Activated T-helper 17 cell treated with anti-CD3 and anti-CD28 coated beads, Interleukin-2, amount 50 U/mL, for 72 hours (primary cell): ENCODE measurements at places on chromosomes 11 and 22. TPM values are rescaled to one million over a fixed set of nuclear protein-coding genes. Genes with fewer than 3 reads are reported as not detected.
A peak's percentile ranks its signal among the peaks of the same experiment; 100 is the strongest.

DNA sequence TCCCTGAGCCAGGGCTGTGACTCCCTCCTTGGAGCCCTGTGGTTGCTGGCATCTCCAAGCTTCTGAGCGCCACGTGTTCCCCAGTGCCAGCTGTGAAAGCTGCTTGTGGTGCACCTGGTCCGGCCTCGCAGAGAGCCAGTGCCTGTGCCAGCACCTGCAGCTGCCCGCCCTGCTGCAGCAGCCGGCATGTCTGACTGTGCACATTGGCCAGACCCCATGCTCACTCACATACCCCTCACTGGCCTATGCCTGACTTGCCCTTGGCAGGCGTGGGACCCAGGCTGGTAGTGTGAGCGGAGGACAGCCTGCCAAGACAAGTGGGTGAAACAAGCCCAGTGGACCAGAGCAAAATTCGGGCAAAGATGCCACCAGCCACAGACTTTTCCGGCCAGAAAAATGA, 9.8 kb downstream of the MRPL48 start:
- no peak for ATAC-seq

DNA sequence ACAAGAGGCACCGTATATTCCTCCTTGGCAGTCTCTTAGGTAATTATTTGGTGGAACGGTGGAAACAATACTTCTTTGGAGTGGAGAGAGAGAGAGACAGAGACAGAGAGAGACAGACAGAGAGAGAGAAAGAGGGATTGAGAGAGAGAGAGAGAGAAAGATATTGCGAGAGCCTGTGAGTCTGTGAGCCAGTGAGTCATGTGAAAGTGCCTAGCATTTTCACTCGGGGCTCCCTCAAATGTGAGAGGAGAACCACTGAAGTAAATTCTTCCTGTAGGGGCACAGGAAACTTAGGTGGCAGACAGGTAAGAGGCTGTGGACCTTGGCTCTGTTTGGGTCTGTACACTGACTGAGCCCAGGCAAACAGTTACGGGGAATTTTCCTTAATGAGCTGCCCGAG, 31.6 kb upstream of the SNX19 start:
- ATAC-seq, result no peak

DNA sequence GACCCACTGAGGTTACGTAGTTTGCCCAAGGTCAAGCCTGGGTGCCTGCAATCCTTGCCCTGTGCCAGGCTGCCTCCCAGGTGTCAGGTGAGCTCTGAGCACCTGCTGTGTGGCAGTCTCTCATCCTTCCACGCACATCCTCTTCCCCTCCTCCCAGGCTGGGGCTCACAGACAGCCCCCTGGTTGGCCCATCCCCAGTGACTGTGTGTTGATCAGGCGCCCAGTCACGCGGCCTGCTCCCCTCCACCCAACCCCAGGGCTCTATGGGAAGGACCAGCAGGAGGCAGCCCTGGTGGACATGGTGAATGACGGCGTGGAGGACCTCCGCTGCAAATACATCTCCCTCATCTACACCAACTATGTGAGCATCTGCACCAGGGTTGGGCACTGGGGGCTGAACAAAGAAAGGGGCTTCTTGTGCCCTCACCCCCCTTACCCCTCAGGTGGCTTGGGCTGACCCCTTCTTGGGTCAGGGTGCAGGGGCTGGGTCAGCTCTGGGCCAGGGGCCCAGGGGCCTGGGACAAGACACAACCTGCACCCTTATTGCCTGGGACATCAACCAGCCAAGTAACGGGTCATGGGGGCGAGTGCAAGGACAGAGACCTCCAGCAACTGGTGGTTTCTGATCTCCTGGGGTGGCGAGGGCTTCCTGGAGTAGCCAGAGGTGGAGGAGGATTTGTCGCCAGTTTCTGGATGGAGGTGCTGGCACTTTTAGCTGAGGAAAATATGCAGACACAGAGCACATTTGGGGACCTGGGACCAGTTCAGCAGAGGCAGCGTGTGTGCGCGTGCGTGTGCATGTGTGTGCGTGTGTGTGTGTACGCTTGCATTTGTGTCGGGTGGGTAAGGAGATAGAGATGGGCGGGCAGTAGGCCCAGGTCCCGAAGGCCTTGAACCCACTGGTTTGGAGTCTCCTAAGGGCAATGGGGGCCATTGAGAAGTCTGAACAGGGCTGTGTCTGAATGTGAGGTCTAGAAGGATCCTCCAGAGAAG, 1.6 kb downstream of the GSTP1 start:
- ATAC-seq, result no peak

DNA sequence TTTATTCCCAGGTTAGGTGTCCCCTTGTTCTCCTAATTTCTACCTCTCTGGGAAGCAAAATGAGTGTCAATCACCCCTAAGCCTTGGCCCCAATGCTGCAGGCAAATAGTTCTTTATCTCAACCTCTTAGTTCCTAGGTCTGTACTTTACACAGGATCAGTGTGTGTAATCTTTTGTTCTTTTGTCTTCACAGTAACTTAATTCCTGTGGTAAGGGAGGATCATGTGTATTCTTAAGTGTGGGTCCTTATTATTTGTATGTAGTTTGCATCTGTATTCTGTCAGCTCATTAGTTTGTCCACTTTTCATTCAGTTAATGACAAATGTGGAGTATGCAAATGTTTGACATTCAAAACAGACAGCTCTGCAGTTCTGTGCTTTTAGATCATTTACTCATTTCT, 166.7 kb downstream of the FAT3 start:
- no peak for ATAC-seq

DNA sequence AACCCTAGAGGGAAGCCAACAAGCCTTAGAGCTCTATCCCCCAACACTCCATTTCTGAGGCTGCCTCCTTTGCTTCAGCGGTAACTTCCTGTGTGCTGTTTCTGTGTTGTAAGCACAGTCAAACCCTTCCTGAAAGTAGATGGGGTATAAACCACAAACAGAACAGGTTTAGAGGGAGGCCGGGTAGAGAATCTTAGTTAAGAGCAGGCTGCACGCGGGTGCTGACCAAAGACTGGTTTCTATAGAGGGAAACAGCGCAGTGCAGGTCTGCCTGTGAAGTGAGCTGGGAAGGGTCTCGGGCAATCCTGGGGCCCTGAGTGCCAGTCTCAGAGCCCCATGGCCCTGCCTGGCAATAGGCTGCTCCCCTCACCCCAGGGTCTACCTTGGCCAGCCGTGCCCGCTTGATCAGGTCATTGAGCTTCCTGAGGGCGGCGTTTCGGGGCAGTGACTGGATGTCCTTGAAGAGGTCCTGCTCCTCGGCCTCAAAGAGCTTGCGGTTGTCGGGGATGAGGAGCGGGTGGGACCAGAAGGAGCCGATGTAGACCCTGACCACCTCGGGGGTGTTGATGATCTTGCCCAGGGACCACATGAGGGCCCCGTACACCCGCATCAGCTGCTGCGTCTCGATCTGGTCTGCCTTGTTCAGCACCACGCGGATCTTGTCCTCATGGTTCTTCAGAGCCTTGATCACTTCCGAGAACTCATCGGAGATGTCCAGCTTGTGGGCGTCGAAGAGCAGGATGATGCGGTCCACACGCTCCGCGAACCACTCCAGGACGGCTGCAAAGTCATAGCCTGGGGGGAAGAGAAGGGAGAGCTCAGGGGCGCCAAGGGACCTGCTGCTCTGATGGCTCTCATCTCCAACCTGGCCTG, 15.3 kb upstream of the CDC42BPG start:
- ATAC-seq, result peak; percentile 63

DNA sequence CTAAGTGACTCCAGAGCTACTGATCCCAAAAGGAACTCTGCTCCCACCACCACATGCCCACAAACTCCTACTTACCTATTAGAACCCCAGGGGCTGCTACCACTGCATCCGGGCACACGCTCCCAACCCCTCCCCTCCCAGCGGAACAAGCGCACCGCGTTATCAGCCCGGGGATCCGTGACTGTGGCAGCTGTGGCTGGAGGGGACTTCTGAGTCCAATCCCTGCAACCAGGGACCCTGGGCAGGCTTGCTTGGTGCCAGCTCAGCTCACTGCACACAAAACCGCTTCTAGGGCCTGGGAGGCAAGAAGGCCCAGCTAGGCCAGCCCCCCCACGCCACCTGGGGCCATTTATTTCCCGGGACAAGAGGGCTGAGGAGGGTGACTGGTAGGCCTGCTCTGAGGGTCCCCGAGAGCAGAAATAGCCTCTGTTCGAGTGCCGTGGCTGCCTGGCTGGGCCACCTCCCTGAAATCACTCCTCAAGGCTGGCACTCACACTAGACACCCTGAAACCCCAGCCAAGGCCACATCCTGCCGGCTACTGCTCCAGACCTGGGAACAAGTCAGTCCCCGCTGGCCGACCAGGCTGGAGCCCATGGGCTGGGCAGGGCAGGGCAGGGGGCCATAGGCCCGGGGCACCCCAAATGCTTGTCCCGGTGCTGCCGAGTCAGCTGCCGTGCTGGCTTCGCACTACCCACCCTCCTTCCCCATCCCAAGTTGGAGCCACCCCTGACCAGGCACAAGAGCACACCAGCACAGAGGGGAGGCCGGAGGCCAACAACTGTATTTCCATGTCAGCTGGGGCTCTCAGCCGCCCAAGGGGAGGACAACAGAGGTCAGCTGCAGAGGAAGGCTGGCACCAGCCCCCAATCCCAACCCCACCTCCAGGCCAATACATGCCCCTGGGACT, 1.9 kb upstream of the IFITM10 start:
- ATAC-seq, result no peak

DNA sequence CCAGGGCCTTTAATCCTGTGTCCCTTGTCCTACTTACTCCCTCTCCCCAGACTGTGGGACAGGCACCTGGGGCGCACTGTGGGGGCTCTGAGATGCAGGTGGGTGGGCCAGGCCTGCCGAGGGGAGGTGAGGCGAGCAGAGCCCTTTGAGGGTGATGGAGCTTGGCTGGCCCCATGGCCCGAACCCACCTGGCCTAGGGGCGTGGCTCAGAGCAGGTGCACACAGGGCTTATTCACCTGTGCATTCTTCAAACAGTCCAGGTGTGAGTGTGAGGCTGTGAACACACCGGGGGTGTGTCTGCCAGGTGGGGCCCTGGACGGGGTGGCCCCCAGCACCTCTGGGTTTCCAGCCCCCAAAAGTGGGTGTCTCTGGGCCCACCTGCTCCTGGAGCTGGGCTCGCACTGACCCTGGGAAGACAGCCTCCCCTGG, 9.0 kb upstream of the MUC5AC start:
- no peak for ATAC-seq

DNA sequence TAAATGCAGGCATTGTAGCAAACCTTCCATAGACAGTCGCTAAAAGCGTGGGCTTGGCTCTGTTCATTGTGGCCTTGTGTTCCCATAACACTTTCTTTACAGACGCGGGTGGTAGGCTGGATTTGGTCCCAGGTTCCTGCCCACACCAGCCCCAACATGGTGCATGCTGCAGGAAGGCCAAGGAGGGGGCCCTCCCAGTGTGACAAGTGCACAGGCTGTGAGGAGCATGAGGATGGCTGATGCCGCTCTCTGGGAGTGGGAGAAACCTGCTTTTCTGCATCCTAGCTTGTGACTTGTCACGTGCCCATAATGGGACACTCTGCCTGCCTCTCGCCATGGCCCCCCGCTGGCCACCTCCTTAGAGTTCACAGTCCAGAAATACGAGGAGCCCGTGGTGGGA, 161.8 kb upstream of the B3GAT1 start:
- no peak for ATAC-seq

DDI1 gene
- not detected for total RNA-seq

ZNF280A gene
- not detected for total RNA-seq

KCNK4 gene
- total RNA-seq, result not detected

BIRC3 gene
- 124 TPM for total RNA-seq
